Hypothalamus (tissue), 51 donors: ENCODE measurements at places on chromosomes 1 and 21.

- no peak for DNase-seq
These were observed 2.6 kb downstream of the CAPN8 start for GRCh38 chr1:223662943-223663342.

DNA sequence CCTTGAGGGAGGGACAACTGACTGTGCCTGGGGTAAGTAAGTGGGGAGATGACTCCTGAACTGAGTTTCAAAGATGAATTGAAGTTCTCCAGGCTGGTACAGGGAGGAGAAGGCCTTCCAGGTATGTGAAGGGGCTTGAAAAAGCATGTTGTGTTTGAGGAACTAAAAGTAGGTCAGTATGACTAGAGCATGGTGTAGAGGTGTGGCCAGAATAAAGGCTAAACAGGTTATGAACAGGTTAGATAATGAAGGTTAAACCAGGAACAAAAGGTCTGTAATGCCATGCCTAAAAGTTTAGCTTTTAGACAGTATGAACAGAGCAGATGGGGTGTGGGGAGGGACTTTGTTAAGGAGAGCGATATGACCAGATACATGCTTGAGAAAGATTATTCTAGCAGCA lies 7.3 kb upstream of the CLSPN start:
- no peak for DNase-seq

- no peak for DNase-seq
These were observed 90.0 kb downstream of the TYW3 start for GRCh38 chr1:74822851-74823401.

GRCh38 chr21:25818551-25818950 lies 83.8 kb downstream of the GABPA start:
- no peak for DNase-seq

DNA sequence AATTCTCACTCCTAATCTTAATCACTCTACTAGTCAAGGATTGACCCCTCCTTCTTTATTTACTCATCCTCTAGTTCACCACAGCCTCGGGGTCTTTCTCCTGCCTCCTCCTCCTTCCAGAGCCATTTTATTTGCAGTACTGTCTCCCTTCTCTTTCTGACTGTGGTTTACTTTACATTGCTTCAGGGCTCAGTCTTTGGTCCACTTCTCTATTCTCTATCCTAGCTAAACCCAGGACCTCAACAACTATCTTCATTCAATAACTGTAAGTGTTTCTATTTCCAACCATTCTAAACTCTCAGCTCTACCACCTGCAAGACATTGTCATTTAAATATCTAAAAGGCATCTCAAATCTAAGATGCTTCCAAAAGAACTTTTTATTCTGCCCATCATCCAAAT lies 493.8 kb downstream of the TTLL7 start:
- DNase-seq = no peak

DNA sequence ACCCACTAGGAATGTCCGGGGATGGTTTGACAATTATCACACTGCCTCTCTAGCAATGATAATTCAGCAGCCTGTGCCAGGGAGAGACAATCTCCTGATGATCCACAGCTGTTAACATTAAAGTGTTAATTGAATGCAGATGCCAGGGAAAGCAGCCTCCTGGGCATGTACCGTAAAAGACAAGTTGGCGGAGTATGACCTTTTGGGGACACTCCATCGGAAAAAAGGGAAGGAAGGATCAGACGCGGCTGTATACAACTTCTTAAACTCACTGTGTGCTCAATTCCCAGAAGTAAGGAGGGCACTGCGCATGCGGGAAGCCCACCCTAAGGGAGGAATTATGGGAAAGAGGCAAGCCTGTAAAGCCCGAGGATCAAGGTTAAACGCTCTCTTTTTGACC lies 62.6 kb downstream of the MAP3K7CL start:
- DNase-seq = no peak

GRCh38 chr1:178031856-178032320 lies 62.0 kb upstream of the RASAL2 start:
- DNase-seq = peak; percentile 72

DNA sequence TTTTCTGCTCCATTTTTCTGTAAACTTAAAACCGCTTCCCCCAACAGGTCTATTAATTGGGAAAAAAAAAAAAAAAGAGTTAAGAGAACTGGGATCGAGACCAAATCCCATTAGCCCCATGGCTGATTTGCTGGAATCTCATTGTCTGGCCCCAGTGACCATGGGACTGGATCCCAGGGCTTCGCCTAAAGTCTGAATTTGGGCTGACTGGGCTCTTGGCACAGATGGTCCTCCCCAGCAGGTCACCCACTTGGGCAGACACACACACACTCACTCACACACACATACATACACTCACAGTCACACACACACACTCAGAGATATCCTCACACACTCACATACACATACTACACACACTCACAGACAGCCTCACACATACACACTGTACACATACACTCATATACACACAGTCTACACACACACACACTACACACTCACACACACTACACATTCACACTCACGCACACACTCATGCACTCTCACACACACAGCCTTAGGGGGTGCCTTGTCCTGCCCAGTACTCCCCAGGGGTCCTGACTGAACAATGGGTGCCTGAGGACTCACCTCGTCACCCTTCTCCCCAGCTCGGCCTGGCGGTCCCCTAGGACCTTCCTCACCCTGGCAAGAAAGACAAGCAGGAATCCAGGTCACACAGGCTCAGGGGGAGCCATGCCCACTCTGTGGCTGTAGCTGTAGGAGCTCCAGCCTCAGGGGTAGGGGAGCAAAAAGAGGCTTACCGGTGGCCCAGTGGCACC lies 7.5 kb downstream of the COL9A2 start:
- no peak for DNase-seq

GRCh38 chr1:23475134-23475628 lies 8.8 kb downstream of the ASAP3 start:
- no peak for DNase-seq

- DNase-seq = no peak
These were observed 67.2 kb downstream of the SLC37A1 start for GRCh38 chr21:42580793-42581321.
